ENCODE measurements at places on chromosomes 1 and 21.

DNA sequence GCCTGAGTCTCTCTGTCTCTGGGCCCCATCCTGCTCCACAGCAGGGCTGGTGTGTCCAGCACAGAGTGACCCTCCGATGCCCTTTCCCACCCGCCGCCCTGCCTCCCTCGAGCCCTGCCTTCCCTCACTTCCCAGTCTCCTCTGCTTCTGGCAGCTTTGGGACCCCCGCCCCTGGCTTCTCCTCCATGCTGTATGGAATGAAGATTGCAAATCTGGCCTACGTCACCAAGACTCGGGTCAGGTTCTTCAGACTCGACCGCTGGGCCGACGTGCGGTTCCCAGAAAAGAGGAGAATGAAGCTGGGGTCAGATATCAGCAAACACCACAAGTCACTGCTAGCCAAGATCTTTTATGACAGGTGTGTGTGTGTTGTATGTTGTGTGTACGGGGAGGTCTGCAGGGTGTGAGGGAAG, 14.3 kb downstream of the MOV10 start:
- no peak for DNase-seq

DNA sequence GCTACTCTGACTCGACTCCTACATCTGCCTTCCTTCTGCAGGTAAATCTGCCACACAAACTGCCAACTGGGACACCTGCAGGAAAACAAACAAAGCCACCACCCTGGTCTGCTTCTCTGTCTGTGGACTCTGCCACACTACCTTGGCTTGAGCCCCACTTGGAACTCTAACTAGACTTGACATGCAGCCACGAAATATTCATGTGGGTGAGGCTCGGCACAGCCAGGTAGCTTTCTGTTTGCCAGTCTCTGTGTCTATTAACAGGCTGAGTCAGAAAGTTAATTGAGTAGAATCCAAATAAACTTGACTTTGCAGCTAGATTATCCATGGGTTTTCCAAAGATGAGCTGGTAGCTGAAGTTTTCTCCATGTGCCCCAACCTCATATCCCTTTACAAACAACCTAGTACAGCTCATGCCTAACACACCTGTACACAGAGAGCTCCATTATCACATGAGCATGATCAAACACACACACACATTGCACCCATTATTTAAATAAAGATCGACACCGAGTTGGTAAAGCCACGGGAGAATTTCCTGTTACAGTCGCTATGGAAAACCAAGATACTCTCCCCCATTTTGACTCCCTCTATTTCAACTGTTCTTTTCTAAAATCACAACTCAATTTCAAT, 808 bp downstream of the C1orf116 start:
- DNase-seq, result no peak

DNA sequence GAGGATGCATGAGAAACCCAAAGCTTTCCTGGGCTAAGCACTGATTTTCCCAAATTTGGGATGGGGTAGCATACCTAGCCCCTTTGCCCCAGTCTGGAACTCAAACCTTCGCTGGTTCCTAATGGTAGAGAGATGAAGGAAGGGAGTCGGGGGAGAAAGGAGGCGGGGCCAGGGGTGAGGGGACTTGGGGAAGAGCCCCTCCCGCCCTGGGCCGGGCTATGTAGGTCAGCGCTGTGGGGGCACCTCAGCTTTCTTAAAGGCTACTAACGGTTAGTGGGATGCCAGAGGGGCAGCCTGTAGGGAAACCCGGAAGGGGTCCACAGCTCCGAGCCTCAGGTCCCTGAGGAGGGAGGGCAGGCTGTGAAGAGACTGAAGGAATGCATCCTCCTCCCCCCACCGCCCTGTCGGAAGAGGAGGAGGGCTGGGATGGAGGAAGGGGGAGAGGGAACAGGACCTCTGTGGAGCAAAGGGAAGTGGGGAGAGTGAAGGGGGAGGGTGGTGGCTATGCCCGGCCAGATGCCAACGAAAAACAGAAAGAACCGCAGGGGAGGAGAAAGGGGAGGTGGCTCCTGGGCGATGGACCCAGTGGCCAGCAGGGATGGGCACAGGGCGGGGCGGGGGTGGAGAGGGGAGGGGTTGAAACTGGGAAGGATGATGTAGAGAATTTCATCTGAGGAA, 1.3 kb downstream of the CADM3 start:
- DNase-seq, result no peak

- DNase-seq, result peak; percentile 43
These were observed 13.0 kb upstream of the CCDC190 start for GRCh38 chr1:162873671-162874666.

- DNase-seq, result peak; percentile 49
These were observed 858.7 kb downstream of the USP25 start for GRCh38 chr21:16588433-16588860.

DNA sequence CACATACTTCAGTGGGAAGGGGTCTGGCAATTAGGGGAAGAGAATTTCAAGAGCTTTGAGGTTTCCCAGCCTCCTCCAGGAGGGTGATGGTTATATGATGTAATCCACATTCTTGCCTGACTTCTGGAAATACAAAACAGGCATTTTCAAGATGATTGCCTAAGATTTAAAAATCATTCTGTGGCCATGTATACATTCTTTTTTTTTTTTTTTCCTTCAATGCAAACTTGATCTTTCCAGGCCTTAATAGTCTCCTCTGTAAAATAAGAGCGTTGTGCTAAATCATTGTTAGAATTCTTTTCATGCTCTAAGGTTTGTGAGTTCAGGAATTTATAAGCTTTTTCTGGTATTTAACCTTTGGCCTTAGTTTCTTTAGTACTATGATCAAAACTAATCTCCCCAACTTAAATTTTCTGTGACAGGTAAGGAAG, 192.3 kb upstream of the HMCN1 start:
- peak; percentile 37 for DNase-seq

- no peak for DNase-seq
These were observed 133.1 kb upstream of the KIAA1614 start for GRCh38 chr1:180779584-180779983.

- no peak for DNase-seq
These were observed 916 bp downstream of the F3 start for GRCh38 chr1:94540440-94541245.

DNA sequence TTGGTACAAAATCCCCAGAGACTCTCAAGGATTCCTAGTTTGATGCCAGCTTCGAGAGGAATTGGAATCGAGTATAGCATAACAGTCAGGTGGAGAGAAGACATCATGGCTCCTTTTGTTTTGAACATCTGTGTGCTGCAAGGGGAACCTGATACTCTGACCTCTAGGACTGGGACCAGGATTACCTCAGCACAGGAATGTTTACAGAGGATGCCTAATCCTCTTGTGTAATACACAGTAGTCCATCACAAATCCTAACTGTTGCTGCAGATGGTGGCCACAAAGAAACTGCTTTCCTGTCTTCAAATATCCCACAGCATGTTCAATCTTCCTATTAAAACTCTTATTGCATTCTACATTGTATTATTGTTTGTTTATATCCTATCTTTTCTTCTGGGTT, 111.8 kb upstream of the PRMT6 start:
- DNase-seq, result no peak

DNA sequence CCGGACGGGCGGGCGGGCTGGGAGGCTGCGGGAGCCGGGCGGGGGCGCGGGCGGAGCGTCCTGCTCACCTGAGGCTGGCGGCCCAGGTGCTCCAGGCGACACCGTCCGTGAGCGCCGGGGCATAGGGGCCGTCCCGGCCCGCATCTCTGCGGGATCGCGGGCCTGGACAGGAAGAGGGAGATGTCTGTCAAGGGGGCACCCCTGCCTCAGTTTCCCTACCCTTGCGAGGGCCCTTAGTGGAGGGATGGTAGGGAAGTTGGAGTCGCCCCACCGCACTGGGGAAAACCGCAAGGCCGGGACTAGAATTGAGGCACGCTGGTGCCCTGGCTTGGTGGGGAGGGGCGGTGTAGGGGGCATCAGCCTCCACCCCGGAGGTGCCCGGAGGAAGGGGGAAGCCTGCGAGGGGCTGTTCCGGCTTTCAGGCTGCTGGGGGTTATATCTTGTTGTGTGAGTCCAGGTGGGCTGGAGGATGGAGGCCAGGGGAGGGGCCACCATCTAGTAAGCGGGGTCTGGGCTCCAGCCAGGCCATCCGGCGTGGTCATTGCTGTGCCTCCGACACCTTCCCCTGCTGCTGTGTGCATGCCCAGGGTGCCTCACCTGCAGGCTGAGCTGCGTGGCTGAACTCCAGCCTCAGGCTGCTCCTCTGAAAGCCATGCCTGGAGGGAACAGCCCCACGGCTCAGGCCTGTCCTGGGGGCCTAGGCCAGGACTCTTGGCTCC, 580 bp downstream of the VWA1 start:
- no peak for DNase-seq

DNA sequence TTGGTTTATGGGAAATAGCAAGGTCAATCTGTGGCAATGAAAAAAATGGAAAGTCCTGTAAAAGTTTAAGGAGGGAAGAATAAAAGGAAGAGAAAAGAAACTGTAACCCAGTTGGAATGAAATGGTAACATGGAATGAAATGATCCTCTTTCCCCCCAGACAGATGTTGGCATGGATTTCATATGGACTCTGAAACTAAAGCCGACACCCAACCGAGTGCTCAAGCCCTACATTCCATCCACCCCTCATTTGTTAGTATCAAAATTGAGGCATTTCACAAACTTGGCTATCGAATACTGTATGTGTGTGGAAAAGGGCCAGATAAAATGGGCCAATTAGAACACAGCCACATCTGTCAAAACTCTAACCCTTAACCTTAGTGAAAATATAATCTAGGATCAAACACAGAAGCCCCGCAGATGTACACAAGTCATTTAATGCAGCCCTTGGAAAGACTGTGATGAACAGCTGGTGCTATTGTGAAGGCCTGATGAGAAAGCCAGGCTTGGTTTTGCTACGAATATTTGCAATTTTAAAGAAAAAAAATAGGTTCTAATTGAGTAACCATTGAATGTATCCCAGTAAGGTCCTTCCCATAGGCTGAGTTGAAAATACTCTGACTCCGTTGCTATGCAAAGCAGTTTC, 72.6 kb upstream of the RGL1 start:
- no peak for DNase-seq

GRCh38 chr1:41364442-41365319, 3.4 kb downstream of the FOXO6 start:
- DNase-seq, result no peak

DNA sequence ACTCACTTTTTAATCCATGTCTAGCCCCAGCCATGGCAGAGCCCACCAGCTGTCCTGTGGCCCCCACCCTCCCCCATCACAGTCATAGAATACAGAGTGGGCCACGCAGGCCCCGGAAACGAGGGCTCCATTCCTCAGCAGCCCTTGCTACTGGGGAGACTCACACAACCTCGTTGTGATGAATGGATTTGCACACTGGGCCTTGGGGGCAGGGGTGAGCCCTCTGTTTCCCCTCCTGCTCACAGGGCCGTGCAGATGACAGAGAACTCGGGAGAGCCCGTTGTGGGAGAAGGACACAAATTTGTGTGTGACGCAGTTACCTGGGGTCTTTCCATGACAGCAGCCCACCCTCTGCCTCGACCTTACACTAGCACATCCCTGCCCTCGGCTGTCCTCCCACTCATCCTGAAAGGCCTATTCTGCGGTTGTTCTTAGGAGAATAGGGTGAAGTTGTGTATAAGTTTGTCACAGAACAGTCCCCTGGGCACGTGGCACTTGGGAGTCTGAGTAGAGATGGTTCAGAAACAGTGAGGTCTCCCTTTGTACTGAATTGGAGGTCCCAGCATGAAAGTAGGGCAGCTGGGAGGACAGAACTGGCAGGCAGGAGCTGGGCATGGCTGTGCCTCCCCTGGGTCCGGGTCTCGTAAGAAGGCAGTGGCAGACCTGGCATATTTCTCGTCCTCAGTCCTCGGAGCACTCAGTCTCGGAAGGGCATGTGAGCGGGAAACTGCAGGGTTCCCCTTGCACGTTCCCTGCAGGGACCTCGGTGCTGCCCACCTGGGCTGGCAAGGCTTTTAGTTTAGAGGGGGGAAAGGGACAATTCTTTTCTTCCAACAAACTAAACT, 6.8 kb downstream of the AGT start:
- DNase-seq, result no peak

- DNase-seq, result peak; percentile 86
These were observed 373.8 kb downstream of the TGFB2 start for GRCh38 chr1:218718977-218719376.

- DNase-seq, result no peak
These were observed 14.9 kb downstream of the FASLG start for GRCh38 chr1:172673761-172674160.

GRCh38 chr21:35404247-35404646, 355.1 kb upstream of the RUNX1 start:
- DNase-seq, result no peak

DNA sequence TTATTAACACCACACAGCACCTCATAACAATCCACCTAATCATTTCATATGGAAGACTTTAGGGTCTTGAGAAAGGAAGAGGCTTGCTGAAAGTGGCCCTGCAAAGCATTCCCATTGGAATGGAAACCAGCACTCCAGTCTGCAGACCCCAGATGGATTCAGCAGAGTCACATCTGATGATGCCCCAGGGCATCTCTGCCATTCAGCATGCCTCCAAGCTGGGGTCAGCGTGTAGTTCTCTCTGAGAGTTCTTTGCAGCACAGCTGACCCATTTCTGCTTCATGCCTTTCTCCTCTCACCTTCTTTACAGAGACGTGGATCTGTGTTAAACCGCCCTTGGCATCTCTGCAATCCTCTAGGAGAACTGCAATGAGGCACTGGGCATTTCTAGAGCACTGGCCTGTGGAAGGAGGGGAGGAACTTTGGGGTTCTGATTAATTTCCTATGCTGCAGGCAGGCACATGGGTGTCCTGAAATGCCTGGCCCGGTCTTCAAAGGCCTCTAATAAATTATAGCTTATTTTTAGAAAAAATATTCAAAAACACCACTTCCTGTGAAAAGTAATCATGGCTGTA, 2.6 kb upstream of the LUZP1 start:
- DNase-seq, result no peak

DNA sequence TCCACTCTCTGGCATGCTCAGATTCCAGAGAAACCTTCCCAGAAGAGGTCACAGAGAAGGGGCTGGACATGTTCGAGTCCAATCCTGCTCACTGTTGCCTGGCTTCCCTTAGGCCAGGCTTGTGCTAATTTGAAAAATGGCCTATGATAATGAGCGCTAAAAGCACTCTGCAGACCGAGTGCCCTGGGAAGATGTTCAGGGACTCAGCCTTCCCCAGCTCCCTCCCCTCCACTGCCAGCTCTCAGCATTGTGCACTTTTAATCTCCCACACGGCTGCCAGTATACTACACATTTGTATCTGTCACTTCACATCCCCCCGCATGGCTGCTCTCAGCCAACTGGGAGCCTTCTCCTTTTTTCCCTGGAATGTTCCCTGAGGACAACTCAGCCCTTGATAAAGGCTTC, 24.1 kb downstream of the FAM163A start:
- no peak for DNase-seq
